ENCODE measurements at places on chromosomes 2 and 18.

DNA sequence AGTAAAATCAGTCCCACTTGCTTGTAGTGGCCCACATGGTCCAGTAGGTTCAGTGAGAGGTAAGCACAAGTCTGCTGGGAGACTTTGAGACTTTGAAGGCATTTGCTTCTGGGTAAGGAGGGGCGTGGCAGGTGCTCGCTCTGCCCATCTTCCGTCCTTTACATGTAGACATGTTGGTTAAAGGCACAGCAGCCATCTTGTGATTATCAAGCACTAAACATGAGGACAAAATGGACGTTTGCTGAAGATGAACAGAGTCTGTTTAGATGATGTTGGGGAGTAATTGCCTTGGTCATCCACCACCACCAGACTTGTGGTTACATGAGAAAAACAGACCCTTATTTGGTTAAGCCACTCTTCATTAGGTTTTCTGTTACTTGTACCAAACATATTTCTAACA lies 252.8 kb upstream of the PARD3B start:
- DNase-seq: no peak

GRCh38 chr2:240672076-240672700 lies 10.5 kb downstream of the AQP12B start:
- no peak for DNase-seq

DNA sequence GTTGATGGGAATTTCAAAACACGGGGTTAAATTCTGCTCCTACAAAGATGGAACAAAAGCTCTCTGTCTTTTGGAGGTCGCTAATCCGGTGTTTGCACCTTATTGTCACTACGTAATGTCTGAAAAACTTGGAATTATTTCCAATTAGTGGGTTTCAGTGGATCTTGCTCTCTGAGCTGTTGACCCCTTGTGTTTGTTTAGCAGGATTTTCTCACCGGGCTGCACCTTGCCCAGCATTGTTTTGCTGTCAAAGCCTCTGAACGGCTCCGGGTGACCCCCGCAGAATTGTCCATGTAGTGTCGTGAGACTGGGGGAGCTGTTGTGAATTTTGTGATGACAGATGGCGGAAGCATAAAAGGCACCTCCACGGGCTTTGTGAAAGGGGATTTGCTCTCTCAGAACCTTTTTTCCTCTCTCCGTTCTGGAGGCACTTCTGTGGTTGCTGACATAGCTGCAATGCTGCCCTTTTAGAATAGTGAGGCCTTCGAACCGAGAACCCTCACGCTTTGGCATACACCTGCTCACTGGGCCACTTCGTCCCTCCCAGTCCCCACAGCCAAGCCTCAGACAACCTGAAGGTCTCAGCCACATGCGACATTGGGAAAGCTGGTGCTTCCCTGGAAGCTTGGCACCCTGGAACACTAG lies 129.4 kb downstream of the ACOXL start:
- no peak for DNase-seq

GRCh38 chr18:49766646-49767045 lies 46.7 kb downstream of the ACAA2 start:
- no peak for DNase-seq

DNA sequence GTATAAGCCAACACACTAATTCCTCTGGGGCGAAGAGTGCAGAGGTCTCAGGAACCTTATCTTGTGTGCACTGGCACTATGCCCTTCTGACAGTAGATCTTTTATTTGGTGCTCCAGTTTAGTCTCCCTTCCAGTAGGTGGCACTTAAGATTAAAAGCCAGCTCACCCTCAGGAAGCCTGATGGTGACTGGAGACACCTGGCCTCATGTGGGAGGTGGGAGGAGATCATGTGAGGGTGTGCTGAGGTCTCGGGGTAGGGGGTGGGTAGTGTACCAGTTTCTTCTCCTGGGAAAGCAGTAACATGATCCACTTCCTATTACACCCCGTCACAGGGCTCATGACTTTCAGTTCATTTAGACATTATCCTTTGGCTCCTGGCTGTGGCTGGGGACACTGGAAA lies 654.9 kb downstream of the ADCYAP1 start:
- no peak for DNase-seq

- DNase-seq: no peak
Measured at GRCh38 chr2:144554492-144555210, 34.7 kb upstream of the ZEB2 start.

GRCh38 chr2:60366135-60366712 lies 187.2 kb downstream of the BCL11A start:
- DNase-seq: peak; percentile 21

DNA sequence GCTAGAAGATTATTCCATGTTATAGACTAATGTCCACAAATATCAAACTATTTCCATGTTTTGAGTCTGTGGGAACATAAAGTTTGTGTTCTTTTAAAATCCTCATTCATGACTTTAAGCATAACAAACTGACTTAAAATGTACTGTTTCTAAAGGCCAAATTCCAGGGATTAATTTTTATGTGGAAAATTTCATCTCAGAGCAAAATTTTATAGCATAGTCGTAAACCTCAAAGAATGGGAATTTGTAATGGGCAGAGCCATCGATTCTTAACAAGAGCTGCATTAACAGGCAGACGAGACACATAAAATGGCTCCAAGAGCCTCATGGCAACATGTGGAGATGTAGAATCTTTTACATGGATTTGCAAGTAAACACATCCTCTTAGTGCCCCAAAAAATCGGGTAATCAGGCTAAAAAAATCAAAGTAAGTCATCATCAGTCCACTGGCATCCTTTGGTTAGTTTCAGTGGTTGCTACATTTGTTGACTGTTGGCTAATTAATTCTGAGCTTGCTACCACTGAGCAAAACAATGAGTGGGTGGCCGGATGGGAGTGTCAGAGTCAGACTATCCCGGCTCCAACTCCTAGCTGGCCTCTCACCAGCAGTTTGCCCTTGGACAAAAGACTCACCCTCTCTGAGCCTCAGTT lies 119.6 kb downstream of the FAM210A start:
- DNase-seq: no peak

DNA sequence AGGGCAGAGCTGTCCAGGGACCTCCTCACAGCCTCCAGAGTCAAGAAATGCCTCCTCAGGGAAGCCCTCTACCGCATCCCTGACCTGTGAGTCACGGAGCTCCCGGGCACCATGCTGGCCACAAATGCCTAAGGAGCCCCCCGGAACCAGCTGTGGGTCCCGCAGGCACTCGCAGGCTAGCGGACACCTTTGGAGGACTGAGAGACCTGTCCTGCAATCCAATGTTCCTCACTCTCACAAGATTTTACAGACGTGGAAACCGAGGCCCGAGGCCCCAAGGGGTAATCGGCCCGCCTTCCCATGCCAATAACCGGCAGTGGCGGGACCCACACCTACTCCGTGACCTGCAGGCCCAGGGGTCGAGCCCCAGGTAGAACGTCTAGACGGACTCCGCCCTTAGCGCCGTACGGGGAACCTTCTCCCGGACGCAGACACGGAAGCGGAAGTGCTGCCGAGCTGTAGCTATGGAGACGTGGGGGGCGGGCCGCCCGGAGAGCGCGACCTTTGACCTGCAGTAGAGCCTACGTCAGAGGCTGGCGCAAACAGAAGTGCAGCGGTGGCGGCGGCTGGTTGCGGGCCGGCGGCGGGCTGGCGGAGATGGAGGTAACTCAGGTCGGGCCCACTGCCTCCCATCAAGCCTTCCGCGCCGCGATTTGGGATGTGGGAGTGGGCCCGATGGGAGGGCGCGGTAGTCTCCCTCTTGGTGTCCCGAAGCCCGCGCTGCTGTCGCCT lies at the start of gene GCC2:
GCC2 (plus strand) TSS at position 529 of the 732 bp plus-strand sequence; CDS start at position 598, 69 bp downstream.
- DNase-seq: peak; percentile 66

DNA sequence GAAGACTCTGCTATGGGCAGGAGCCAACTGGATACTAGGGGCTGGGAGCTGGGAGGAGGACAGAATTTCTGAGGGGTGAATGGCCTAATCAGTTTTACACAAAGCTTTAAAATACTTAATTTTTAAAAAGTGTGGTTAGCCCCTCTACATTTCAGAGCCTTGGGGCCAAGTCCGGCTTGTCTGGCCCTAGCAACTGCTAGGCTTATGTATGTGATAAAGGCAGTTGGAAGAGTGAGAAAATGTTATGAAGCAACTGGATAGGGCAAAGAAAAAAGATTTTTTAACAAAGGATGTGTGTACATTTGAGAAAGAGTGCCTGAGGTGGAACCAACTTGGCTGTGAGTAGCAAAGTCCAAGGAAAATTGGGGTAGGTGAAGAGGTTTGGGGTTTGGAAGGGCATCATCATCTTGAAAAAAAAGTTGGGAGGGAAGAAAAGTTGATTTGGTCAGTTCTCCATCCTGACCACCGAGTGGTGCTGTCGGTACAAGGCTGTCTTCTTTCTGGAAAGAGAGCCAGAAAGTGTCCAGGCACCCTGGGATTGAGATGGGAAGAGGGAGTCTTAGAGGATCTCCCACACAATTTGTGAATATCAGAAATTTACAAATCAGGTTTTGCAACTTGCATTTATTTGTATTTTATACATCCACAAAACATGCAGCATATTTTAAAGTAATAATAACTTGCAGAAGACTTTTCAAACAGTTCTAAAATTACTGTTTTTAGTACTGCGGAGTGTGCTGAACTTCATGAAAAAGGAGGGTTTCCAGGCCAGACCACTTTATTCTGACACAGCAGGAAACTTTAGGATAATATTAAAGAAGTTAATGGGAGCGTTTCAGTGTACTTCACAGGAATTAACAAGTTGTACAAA lies 10.5 kb upstream of the CDK15 start:
- no peak for DNase-seq

GRCh38 chr2:119288576-119288975 lies 64.9 kb downstream of the STEAP3 start:
- no peak for DNase-seq

DNA sequence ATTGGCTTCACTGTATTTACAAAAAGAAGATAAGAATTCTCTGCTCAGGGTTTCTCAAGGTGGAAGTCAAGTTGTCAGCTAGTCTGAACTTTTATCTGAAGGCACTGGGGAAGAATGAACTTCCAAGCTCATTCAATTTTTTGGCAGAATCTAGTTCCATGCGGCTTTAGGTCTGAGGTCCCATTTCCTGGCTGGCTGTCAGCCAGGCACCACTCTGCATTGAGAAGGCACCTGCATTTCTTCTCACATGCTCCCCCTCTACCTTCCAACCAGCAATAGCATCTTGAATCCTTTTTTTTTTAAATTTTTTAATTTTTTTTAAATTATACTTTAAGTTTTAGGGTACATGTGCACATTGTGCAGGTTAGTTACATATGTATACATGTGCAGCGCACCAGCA lies 46.2 kb upstream of the RPE start:
- DNase-seq: no peak

DNA sequence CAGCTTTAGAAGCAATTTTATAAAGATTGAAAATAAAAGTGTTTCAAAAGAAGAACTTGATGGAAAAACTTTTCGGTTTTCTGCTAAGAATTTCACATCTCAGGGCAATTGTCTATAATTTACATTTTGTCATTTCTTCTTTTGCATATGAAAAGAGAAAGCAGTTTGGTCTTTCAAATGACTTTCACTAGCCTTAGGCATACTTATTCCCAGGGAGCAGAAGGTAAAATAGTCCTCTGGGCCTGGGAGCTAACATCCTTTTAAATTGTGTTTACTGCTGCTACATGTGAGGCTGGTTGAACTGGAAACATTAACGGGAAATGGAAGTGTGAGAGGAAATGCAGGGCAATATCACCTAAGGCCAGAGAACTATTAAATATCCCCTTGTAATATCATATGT lies 37.1 kb downstream of the MYO3B start:
- DNase-seq: no peak

DNA sequence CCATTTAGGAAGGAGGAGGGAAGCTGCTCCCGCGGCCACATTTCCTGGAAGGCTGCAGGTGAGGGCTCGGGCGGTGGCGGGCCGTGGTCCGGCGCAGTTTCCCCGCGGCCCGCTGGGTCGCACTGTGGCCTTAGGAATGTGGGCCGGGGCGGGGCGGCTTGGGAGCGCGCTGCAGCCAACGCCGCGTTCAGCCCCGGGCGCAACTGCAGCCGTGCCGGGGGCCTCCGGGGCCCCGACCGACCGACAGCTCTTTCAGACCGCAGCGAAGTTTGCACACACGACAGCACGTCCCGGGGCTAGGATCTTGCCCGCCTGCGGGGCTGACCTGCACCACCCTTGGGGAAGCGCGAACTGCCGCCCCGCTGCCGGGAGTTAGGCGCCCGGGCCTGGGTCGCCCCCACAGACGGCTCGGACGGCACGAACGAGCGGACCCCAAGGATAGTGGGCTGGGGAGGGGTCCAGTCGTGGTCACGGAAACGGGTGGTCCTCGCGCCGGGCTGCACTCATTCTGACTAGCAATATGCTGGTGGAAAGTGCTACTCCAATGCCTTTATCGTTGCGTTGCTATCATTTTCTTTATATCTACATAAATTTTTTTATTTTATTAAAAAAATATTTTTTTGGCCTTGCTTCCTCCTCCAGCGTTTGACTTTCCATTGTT lies 69.9 kb upstream of the DLX2 start:
- no peak for DNase-seq

DNA sequence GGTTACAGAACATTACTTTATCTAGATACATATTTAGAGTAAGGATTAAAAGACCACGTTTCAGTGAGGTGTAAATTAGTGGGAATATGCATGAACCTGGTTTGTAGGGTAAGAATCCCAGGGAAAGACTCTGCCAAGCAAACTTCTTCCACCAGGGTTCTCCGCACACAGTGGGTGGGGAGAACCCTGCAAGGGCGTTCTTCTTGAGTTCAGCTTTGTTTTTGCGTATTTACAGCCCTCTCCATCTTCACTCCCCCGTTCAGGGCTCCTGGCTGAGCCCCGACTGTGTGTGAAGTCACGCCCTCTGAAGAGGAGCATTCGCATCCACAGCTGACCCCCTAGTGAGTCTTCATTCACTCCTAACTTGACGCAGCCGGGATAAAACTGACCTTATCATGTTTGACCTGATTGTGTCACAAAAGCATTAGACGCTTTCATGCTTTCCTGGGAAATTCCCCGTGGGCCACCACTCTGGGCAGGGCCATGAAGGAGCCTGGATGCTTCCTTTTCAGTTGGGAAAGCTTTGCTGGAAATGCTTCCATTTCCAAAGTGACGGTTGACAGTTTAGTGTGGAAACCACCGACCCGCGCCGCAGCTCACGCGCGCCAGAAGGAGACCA lies 1.0 kb downstream of the ALKAL2 start:
- no peak for DNase-seq

DNA sequence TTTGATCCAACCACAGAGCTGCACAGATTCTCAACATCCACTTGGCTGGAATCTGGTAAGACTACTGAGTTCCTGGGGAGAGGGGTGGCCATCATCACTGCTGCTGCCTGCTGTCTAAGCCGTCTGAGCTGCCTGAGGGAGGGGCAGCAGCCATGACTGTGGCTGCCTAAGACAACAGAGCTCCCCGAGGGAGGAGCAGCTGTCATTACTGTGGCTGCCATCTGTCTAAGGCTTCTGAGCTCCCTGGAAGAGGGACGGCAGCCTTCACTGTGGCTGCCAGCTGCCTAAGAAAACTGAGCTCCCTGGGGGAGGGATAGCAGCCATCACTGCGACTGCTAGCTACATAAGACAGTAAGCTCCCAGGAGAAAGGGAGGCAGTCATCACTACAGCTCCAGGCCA lies 584.4 kb downstream of the NR4A2 start:
- DNase-seq: peak; percentile 87
